ENCODE measurements at places on chromosomes 7 and 10.

GRCh38 chr7:100132697-100133151, 6.0 kb downstream of the MBLAC1 start:
- peak; percentile 61 for DNase-seq

- no peak for DNase-seq
Measured at GRCh38 chr7:128056901-128057300, 25.7 kb upstream of the LRRC4 start.

GRCh38 chr7:140214075-140214684, 37.4 kb upstream of the KDM7A start:
- no peak for DNase-seq

GRCh38 chr10:73827346-73828089, 16.1 kb upstream of the NDST2 start:
- DNase-seq, result no peak

- no peak for DNase-seq
Measured at GRCh38 chr10:97406064-97406463, 4.9 kb upstream of the RRP12 start.

GRCh38 chr10:49094646-49095045, 20.7 kb downstream of the VSTM4 start:
- no peak for DNase-seq

DNA sequence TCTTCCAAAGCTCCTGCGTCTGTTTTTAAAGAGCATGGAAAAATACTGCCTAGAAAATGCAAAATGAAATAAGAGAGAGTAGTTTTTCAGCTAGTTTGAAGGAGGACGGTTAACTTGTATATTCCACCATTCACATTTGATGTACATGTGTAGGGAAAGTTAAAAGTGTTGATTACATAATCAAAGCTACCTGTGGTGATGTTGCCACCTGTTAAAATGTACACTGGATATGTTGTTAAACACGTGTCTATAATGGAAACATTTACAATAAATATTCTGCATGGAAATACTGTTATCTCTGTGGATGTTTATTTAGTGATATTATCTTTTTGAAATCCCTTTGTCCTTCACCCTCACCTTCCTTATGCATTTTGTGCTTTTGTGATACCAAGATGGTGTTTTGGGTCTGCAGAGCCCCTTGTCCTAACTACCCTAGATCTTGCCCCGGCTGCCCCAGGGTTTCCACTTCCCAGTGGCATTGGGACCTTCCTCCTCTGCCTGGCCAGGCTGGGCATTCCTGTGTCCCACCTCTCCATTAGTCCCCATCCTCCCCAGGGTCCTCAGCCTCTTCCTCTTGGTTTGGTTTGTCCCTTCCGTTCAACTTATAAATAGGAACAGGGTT, 5.2 kb downstream of the IGFBP1 start:
- no peak for DNase-seq

DNA sequence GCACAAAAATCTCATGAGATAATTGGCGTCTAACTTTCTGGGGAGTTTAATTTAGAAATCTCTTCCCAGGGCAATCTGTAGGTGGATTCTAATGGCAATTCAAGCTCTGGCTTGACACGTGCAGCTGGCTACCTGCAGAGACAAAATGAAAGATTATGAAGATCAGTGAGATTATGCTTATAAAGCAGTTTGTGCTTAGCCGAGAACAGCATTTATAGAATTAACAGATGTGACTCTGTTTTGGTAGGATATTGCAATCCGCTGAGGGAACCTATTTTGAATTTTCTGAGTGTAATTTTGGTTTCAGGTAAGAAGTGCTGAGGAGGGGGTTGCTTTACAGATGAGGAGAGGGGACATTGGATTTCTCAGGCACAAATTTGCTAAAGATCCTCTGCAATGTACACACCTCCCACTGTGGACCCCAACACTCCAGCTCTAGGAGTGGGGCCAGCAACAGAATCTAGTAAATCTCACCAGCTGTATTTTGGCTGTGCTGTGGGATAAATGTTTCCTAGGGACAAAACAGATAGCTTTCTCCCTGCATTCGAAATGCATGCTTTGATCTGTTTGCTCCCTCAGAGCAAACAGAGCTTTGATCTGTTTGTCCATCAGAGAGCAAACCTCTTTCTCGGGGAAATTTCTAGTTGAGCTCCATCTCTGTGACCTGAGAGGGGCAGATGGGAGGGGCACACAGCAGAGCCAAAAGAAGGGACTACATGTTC, 7.4 kb downstream of the GJD4 start:
- no peak for DNase-seq

GRCh38 chr10:105585753-105586152, 944.7 kb downstream of the SORCS3 start:
- no peak for DNase-seq
